ENCODE measurements at places on chromosomes 2 and 18.
A peak's percentile ranks its signal among the peaks of the same experiment; 100 is the strongest.

DNA sequence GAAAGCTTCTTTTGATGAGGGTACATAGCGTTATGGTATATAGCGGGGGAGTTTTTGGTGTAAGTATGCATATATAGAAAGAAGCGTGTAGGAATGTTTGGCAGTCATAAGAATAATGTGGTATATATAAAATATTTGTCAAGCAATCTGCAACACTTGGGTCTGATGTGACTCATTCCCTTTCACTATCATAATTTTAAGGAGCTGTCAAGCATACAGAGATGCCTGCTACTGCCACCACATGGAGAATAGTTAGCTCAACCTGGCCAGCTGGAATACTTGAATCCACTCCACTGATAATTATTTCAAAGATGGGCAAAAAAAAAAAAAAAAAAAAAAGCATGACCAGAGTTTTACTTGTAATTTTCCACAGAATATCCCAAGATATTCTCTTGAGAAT lies 559.8 kb upstream of the REG3G start:
- no peak for DNase-seq

- no peak for DNase-seq
These were observed 556 bp downstream of the DNMT3A start for GRCh38 chr2:25341011-25341727.

DNA sequence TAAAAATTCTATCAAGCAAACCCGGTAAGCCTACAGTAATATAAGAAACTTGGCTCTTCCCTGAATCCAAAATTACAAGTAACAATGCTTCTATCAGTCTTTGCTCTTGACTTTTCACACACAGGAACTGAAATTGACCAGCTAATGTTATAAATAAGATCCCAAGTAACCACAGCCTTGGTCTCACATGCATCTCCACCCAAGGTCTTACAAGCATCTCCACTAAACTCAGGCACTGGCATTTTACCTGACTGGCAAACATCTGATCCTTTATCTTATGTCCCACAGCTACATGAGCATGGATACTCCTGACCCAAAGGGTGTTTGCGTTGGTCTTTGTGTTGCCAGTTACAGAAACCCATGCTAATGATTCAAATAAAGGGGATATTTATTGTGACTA lies 302.3 kb upstream of the EPHA4 start:
- DNase-seq: no peak

DNA sequence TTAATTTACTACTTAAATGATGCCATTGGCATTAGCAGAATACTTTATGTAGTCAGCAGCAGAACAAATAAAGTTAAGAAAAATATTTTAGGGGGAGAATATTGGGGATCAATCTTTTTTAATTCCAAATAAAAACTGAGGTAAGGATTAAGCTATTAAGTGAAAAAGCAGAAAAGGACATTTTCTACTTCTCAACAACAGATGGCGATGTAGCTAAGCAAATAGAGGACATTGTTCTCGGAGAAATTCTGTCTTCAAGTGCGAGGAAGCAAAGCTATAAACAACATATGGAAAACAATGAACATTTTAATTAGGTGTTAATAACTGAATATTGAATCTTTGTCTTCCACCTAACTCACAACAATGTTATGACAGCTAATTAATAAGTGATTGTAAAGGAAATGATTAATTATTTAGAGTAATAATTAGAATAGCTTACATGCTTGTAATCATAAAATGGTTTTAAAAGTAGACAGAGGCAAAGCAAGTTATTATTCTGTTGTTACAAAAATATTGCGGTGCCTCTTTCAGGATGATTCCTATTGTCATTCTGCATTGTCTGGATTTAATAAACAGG lies 32.9 kb upstream of the CCDC93 start:
- no peak for DNase-seq

- DNase-seq: peak; percentile 11
These were observed 492.3 kb upstream of the ZEB2 start for GRCh38 chr2:145012214-145012670.

GRCh38 chr2:98160554-98160953 lies 73.6 kb downstream of the VWA3B start:
- DNase-seq: no peak

DNA sequence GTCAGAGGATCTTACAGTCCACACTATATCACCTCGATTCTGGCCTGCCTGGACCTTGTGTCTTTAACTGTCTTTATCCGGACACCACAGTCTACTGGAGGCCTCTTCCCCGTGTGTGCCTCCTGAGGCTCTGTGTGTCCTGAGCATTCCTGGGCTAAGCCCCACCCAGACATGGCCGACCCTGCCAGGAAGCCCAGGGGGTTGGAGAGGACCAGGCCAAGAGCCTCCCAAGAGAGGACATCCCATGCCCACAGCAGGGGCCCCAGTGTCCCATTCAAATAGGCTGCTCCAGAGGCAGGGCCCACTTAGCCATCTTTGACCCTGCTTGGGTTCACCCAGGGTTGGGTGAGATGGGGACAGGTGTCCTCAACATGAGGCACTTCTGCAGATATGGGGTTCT lies 84.7 kb upstream of the OTOS start:
- DNase-seq: no peak

DNA sequence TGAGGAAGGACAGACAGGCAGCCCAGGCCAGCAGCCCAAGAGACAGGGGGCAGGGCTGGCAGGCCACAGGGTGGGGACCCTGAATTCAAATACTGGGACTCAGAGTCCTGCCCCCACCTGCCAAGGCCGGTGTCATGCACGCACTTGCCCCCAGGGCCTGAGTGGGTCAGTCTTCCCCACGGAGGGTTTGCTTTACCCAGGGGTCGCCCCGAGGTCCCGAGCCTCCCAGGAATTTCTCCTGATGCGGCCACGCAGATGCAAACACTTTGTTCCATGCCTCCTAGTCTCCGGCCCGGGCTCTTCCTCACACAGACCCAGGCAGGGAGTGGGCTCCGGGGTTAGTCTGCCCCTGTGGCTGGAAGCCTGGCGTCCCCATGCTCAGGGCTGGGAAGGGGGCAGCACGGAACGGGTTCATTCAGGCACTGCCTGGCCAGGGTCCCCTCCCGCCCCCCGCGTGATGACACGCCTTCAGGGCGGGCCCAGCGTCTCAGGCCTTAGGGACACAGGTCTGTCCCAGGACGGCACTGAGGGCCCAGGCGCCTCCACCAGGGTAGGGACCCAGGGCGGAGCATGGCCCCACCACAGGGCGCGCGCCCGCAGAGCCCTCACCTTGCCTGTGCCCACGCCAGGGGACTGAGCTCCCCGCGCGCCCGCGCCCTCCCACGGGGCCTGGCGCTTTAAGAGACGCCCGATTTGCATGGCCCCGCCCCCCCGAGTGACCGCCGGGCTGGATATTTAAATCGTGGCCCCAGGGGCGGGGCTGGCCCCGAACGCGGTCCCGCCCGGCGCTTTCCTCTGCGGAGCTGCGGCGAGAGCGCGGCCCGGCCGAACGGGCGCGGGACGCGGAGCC lies at the start of gene SNED1:
Gene SNED1 (plus strand): TSS at position 763 of the 850 bp plus-strand sequence. CDS start 220 bp downstream, outside the sequence.
- DNase-seq: no peak

DNA sequence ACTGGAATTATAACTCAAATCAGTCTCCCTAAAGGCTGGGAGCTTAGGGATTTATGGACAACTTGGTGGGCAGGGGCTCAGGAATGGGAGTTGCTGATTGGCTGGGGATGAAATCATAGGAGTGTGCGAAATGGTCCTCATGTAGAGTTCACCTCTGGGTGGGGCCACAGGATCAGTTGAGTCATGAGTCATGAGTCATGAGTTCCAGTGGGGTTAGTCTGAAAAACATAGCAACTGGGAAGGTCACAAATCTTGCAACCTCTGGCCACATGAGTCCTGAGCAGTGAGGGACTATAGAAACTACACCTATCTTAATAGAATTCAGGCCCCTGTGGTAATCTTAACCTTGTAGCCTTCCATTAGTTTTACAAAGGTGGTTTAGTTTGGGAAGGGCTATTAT lies 383.3 kb downstream of the RBM43 start:
- DNase-seq: no peak

GRCh38 chr18:22363867-22364463 lies 53.8 kb downstream of the CTAGE1 start:
- DNase-seq: no peak

DNA sequence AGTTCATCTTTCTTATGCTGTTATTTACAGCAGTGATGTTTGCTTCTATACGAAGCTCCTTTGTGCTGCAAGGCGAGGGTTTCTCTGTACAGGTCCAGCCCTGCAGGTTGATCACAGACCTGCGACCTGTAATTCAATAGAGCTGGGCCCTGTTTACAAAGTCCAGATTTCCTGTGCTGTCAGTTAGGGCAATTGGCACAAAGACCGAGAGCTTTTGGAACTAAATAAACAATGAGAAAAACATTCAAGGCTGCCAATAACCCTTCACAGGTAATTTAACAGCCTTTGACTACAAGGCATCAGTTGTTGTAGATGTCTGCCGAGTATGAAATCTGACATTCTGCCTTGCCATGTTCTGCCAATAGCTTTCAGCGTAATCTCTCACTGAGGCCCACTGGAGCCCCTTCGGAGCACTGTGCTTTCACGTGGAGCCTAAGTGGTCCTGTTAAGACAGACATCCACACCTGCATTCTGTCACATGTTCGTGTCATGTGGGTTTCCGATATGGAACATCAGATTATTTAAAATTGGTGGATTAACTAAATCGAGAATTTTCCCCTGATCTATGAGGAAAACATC lies 232.5 kb downstream of the PTGR3 start:
- no peak for DNase-seq

GRCh38 chr18:76991021-76991688 lies 141.4 kb downstream of the MBP start:
- no peak for DNase-seq

GRCh38 chr2:232655392-232655791 lies 22.0 kb downstream of the EFHD1 start:
- no peak for DNase-seq

GRCh38 chr2:173571021-173571821 lies 216.5 kb downstream of the CDCA7 start:
- no peak for DNase-seq

DNA sequence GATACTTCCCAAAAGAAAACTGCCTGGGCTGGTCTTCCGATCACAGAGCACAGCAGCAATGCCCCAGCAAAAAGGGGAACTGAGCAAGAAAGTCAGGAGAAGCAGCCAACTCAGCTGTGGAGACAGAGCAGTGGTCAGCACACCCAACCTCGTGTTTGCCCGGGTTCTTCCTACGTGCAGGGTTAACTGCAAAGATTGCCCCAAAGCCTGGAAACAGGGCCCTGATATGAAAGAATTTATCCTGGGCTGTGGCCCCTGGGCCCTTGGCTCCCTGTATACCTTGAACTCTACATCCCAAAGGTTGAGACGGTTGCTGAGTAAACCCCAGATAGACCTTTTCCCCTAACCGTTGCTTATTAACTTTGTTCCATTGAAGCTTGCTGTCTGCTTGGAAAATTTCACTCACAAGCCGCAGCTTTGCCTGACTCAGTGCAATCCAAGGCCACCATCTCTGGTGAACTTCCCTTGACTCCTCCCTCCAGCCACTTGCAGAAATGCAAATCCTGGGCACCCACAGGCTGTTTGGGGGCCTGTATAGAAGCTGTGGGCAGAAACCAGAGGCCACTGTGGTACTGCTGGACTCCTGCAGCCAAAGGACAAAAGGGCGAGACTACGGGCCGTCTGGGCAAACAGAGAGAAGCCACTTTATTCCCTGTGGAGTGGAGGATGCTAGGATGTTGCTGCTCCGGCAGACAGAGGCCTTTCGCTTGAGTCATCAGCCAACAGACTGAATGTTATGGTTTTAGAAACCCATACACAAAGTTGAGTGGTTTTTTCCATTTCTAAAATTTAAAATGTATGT lies 18.2 kb downstream of the NRP2 start:
- DNase-seq: no peak

GRCh38 chr18:63953811-63954210 lies 4.7 kb downstream of the HMSD start:
- peak; percentile 1 for DNase-seq

GRCh38 chr18:31828613-31829012 lies 67.9 kb upstream of the SLC25A52 start:
- DNase-seq: no peak

DNA sequence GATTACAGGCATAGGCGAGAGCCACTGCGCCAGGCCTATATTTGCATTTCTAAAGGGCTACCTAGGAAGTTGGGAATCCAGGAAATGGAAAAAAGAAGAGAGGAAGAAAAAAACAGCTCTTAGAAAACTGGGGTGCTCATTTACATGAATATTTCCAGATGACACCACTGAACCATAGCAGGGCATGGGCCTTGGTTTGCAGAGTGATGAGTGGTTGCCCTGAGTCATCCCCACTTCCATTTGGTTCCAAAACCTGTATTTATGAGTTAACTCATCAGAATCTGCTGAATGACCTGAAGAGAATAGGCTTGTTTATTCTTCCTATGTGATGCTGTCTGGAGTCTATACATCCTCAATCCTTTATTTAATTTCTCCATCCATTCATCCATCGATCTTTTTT lies 36.2 kb downstream of the EHD3 start:
- no peak for DNase-seq

GRCh38 chr18:13218368-13218991 lies at the start of gene LDLRAD4:
LDLRAD4 (plus strand) TSS chr18:13218760.
- no peak for DNase-seq

GRCh38 chr2:60958800-60959199 lies 58.7 kb upstream of the PEX13 start:
- DNase-seq: no peak

GRCh38 chr18:51568151-51568550 lies 370.7 kb upstream of the MEX3C start:
- no peak for DNase-seq

DNA sequence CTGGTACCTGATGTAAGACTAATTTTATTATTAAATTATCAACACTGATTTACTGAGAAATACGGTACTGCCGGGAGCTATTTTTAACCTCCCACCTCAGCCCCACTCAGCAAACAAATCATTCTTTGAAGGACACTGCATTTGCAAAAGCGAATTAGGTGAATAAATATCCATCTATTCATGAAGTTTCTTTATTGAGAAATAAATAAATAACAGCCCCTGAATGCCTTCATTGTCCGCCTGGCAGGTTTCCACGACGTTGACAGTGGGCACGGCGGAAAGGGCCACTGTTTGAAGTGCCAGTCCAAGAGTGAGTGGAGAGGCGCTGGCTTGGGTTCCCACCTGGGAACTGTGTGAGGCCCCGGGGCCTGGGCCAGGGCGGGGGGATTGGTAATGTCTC lies 15.7 kb downstream of the C1QL2 start:
- no peak for DNase-seq

DNA sequence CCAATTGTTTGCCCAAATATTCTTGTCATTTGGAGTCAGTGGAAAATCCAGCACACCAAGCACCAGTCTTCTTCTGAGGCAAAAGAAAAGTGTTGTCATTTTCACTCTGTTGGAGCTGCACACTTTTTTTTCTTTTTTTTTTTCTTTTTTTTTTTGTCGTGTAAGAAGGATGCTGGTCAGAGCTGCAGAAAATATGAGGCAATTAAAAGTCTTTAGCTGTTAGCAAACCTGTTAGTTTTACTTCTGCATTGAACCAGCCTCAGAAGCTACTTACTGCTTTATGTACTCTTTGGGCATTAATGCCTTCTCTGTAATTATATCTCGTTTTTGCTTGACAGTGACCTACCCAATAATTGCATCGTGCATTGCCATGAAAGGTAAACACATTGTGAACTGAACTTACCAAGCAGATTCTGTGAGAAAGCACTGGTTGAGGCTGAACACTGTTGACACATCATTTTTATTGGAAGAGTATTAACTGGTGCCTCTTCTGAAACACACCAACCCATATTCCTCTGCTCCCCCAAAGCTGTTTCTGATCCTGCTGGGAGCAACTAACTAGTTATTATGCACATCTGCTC lies 165.4 kb downstream of the CAPN13 start:
- no peak for DNase-seq

- no peak for DNase-seq
These were observed 410.2 kb upstream of the CHST9 start for GRCh38 chr18:27595113-27595838.
